Naive thymus-derived CD4-positive, alpha-beta T cell (primary cell): ENCODE measurements at places on chromosomes 2 and 18.
A peak's percentile ranks its signal among the peaks of the same experiment; 100 is the strongest.

GRCh38 chr18:79223431-79223830, 154.2 kb downstream of the ATP9B start:
- no peak for DNase-seq

- peak; percentile 100 for DNase-seq
Observed at GRCh38 chr2:30146337-30147195, at the start of gene YPEL5. YPEL5 (plus strand) TSS chr2:30147007; CDS start chr2:30156652, 9,645 bp downstream.

GRCh38 chr2:1835581-1836201, 91.4 kb upstream of the PXDN start:
- no peak for DNase-seq

GRCh38 chr2:36530178-36530982, 67.6 kb downstream of the FEZ2 start:
- DNase-seq: no peak

DNA sequence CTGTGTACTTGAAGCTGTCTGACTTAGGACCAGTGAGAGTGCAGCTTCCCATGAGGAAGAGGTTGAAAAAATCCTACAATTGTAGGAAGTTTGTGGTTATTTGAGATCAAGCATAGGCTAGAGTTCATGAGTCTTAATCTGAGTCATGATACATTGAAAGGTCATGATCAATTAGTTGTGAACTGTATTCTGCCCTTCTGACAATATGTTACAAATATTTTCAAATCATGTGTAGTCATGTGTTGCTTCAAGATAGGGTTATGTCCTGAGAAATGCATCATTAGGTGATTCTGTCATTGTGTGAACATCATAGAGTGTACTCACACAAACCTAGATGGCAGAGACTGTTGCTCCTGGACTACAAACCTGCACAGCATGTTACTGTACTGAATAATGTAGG, 68.4 kb upstream of the MFF start:
- no peak for DNase-seq

DNA sequence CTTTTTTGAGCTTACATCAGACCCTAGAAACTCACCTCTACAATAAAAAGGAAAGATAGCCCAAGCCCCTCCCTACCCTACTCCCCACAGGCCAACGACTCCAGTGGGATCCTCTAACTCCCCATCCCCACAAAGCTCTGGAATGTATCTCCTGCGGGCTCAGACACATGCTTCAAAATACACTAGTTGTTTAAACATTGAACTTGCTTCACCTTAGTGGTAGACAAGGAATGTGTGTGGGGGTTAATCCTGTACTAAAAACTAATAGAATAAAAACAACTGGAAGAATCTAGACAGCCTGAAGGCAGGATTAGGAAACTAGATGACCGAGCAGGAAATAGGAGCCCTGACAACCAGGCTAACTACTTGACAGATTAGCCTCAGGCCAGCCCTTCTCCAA, 211.5 kb downstream of the SUCLG1 start:
- no peak for DNase-seq

GRCh38 chr18:79779021-79779699, 18.6 kb upstream of the KCNG2 start:
- no peak for DNase-seq

DNA sequence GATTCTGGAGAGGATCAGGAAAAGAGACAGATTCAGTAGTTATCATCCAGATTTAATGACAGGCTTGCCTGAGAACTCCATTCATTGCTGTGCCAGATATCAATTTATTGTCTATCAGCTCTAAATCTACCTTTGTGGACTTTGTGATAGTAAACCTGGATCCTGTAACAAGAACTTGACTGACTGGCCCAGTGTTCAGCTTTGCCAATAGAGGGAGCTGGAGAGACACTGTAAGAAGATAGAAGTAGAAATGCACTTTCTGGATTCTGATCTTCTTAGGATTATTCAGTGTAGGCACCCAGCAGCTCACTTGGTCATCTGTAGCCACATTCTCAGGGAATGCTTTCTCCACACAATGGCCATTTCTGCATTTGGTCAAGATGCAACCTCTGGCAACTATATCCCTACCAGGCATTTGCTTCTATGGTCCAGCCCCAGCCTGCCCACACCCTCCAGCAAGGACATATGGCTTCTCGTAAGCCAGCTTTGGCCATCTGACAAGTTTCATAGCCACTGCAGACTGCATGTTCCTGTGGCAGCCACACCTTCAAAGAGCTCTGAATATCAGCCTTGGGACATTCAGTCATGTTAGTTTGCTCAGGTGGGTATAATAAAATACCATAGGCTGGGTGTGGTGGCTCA, 6.1 kb upstream of the SERPINB8 start:
- DNase-seq: peak; percentile 54

- no peak for DNase-seq
Observed at GRCh38 chr2:20469595-20469994, 22.7 kb downstream of the RHOB start.

DNA sequence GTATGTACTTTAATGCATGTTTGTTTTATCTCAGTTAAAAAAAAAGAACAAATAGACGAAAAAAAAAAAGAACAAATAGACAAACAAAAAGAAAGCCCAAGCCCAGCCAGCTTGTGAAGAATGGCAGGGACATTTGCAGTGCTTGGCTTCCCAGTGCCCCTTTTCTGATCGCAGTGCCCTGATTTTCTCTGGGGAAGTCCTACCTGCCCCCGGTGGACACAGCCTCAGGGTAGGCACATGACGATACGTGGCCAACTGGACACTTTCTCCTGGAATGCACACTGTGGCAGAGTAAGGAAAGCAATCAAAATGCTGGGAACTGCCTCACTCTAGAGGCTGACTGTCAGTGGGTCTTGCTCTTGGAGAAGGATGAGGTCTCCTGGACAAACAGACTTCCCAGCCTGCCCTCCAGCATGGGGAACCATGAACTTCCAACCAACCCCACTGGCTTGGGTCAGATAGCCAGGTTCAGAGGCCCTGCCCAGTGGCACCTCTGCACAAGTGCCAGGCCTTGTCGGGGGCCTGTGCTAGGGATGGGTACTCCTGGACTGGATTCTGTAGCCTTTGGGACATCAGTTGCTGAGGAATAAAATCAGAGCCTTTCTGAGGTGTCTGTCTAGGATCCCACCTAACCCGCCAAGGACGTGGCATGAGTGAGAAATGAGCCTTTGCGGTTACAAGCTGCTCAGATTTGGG, 76.7 kb downstream of the INHBB start:
- DNase-seq: no peak

DNA sequence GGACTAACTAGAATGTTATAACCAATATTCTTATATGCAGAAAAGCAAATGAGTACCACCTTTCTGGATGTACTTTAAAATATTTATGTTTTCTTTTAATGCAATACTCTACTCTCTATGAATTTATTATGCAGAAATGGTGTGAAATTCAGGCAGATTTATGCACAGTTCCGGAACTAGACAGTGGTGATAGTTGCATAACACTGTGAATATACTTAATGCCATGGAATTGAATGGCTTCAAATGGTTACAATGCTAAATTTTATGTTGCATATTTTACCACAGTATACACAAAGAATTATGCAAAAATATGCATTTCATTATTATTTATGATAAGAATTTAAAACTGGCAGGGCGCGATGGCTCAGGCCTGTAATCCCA, 287.8 kb upstream of the FN1 start:
- no peak for DNase-seq

DNA sequence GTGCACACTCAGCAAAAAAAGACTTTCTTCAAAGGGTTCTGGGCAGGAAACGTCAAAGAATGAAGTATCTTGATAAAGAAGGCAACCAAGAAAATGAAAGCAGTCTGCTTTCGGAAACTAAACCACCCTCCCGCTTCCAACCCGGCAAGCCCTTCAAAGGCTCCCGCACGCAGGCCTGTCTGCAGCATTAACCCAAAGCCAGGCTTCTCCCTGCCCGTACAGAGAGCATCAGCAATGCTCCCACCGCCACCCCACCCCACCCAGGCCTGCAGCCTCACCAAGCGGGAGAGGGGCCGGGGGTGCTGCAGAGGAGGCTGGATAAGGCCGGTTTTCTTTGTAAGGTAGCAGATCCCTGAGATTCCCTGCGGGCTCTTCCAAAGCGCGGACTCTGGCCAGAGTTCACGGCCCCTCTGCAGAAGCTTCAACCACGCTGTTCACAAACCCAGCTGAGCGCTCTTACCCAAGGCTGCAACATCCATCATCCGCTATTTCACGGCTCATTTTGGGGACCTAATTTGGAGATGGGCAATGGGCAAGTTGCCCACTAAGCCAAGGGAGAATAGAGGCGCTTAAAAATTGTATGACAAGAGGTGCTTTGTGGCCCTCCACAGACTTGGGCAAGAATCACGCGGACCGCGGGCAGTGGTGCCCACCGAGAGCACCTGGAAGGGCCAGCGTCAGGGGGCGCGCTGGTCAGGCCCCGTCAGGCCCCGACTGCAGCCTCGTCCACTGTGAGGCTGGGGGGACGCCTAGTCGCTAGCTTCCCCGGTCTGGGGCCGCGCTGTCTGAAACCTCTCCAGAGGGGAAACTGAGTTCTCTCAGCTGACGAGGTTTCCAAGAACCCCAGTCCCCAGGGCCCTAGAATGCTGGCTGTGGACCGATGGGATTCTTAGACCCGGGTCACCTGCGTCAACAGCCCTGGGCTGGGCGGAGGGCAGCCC, 225.4 kb upstream of the ID2 start:
- no peak for DNase-seq

GRCh38 chr18:59941331-59941730, 41.5 kb downstream of the PMAIP1 start:
- no peak for DNase-seq

GRCh38 chr2:49035481-49035880, 118.8 kb downstream of the FSHR start:
- no peak for DNase-seq

GRCh38 chr2:95669441-95669991, 77.7 kb downstream of the TRIM43 start:
- no peak for DNase-seq

DNA sequence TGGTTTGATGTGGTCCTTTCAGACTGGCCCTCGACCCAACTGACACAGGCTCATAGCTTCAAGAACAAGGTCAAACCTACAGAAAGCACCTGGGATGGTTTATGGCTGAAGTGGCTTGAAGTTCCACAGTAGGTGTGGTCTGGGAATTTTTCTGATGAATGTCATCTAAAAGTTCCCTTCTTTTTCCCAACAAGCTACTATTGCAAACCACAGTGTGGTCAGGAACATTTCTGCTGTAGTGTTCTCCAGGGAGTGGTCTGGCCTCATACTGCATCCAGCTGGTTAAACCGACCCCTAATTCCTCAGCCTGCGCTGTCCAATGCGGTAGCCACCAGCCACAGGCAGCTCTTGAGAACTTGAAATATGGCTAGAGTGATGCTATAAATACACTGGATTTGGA, 92.7 kb downstream of the FAM124B start:
- DNase-seq: no peak

GRCh38 chr2:147250652-147251356, 594.0 kb upstream of the ACVR2A start:
- no peak for DNase-seq

GRCh38 chr2:174628528-174629169, 31.0 kb upstream of the WIPF1 start:
- no peak for DNase-seq

DNA sequence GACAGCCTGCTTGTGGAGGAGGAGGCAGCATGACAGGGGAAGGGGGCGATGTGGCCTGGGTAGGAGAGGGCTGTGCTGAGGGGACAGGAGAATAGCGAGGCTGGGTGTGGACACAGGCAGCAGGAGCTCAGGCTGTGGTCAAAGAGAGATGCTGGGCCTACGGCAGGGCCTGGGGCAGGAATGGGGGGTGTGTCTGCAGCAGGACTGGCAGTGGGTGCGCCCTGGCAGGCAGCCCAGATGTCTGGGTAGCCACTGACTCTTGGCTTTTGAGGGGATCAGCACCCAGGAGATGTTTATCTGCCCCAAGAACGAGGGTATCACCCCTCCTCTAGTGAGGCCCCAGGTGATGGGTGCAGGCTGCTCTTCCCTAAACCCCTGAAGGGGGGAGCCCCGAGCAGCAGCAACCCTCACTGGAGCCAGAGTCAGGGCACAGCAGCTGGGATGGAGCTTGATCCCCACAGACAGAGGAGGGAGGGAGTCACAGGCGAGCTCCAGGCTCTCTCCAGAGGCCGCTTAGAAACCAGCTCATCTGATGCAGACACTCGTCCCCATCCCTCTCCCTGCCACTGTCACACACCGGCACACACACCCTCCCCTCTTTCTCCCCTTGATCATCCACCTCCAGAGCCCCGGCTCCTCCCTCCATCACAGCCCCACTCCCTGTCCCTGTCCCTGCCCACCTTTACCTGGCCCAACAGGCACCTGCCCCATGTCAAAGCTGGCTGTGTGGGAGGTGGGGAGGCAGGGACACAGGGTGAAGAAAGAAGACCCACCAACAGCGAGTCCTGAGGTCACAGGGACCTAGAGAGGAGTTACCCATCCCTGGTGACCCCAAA, 29.8 kb upstream of the TNS1 start:
- DNase-seq: no peak

GRCh38 chr2:164974221-164974620, 18.9 kb upstream of the SLC38A11 start:
- no peak for DNase-seq

DNA sequence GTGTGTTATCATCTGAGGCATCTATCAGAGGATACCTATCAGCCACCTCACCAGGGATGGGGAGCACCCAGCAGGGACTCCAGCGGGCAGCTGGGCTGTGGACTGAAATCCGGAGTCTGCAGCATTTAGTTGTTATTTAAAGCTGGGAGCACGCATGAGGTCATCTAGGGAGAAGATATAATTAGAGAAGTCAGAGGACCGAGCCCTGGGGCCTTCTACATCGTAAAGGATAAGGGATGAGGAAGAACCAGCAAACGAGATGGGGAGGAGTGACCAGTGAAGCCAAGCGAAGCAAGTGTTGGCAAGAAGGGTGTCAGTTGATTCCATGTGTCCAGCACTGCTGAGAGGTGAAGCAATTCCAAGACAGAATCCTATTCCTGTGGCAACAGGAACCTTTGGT, 70.3 kb downstream of the STEAP3 start:
- no peak for DNase-seq
